ENCODE measurements at places on chromosomes 1 and 21. TPM values are rescaled to one million over a fixed set of nuclear protein-coding genes. Genes with fewer than 3 reads are reported as not detected.

GPR61 gene
- total RNA-seq = not detected

MEX3A gene
- total RNA-seq = 2.0 TPM

S100A1 gene
- 1.1 TPM for total RNA-seq

DNA sequence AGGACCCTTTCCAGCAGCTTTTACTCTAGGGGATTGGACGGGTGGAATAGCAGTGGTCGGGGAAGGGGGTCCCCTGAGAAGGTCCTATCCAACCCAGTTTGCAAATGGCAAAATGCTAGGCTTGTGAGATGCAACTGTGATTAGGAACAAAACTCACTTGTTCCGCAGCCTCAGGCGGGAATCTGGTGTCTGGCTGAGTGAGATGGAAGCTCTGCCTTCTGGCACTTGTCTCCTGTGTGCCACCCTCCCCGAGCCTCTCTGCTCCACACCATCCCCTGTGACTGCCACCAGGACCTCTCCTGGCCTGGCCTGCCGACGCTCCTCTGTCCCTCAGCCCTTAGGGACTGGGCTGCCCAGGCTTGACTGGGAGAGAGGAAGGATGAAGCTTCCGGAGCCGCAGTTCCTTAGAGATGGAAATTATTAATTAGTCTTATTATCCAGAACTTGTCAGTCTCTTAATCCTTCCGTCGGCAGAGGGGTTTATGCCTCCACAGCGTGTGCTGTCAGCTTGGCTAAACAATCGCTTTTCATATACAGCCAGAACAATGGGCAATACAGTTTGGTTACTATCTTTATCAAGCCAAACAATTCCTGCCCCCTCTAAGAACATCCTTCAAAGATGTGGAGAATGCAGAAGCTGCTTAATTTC is 292.8 kb upstream of the VAMP3 start:
- no peak for DNase-seq

- DNase-seq = no peak
Measured at GRCh38 chr21:38352536-38353219, 95.9 kb downstream of the KCNJ15 start.

DNA sequence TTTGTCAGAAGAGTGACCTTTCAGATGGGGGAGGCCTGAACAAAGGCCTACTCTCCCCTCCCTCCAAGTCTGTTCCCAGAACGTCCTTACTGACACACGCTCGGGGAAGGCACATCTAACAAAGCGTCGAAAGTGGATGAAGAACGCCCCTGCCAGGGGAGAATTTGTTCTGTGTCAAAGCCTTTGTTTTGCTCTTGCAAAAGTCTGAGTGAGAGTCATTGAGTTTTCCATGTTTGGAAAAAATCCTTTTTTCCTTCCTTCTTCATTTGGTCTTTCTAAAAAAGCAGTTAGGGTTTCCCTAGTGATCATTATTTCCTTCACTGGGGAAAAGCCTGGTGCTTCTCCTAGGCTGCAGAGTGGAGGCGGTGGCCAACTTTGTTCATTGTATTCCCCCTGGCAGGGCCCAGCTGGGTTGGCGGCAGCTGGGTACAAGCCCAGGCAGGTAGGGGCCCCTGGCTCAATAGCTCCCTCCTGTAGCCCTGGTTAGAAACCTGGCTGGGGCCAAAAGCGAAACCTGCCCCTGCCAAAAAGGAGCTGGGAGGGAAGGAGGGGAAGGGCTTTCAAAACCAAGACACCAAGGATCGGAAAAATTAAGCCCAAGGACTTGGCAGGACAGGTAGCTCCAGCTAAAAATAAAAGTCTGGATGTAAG is 81.1 kb downstream of the ITPKB start:
- no peak for DNase-seq

GRCh38 chr1:107139833-107140702 is 771 bp upstream of the NTNG1 start:
- peak; percentile 21 for DNase-seq

- no peak for DNase-seq
Measured at GRCh38 chr1:111864862-111865261, 109.2 kb downstream of the DDX20 start.

GRCh38 chr1:227730630-227731151 is 4.4 kb downstream of the JMJD4 start:
- DNase-seq = no peak

- DNase-seq = no peak
Measured at GRCh38 chr21:33367309-33367973, 35.8 kb upstream of the IFNGR2 start.

Measured in upper lobe of left lung (tissue), 6 donors.